ENCODE measurements at places on chromosomes 13 and 19.
A peak's percentile ranks its signal among the peaks of the same experiment; 100 is the strongest.

- no peak for DNase-seq
Measured at GRCh38 chr19:18903156-18904037, 7.4 kb upstream of the CERS1 start.

DNA sequence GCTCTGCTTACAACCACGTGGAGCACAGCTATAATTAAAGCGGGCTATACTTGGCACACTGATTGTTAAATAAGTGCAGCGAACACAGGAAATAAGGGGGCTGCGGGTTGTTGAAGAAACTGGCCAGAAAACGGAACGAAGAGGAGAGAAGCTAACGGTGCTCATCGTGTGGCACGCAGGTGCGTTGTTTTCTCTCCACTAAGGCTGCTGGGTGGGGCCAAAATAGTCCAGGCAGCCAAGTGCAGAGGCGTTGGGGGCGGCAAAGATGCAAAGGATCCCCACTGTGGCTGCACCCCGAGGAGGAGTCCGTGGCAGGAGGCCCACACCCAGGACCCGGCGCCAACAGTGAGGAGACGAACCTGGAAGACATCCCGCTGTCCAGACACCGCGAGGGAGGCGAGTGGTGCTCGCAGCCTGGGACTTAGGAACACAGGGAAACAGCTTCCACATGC lies 8.1 kb upstream of the ARL11 start:
- DNase-seq: peak; percentile 26

- DNase-seq: peak; percentile 81
Measured at GRCh38 chr19:12801466-12802266, at the start of the genes PRDX2 and THSD8. TSS of gene PRDX2 (minus strand) at chr19:12801800. CDS start at chr19:12801261, 539 bp downstream. TSS of gene THSD8 (plus strand) at chr19:12802069. CDS start at chr19:12802072, 3 bp downstream.

DNA sequence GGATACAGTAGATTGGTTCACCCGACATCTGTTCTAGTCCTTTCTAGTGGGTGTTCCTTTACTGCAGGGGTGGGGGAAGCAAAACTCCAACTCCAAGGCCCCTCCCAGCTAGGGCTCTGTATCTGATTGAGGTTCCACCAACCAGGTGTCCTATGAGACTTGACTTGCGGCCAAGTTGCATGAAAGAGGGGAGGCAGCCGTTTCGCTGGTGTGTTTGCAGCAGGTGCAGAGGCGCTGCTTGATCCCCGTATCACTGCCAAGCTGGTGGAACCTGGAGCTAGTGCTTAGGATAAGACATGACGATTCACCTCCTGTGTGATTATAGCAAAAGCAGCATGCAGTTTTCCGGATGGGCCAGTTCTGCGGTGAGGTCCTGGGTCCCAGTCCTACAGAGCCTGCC lies 338.2 kb downstream of the UQCRFS1 start:
- peak; percentile 74 for DNase-seq

DNA sequence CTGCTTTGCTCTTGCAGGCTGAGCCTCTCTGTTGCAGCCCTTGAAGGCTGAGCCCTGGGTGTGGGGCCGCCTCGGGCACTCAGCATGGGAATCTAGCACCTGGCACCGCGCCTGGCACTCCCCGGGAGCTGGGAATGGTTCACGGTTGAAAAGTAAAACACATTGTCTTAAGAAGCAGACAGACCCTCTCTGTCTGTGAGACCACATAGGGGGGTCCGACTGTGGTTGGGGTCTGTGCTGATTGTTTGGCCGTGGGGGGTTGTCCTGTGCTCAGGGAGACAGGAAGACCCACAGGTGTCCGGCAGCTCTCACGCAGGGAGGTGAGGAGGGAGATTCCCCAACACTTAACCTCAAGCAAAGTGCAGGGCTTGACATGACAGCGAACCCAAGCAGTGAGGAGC lies 64.8 kb downstream of the SOX1 start:
- DNase-seq: no peak

GRCh38 chr19:49425922-49426592 lies 869 bp downstream of the GFY start:
- no peak for DNase-seq

GRCh38 chr13:101555610-101556009 lies 103.1 kb downstream of the ITGBL1 start:
- no peak for DNase-seq

DNA sequence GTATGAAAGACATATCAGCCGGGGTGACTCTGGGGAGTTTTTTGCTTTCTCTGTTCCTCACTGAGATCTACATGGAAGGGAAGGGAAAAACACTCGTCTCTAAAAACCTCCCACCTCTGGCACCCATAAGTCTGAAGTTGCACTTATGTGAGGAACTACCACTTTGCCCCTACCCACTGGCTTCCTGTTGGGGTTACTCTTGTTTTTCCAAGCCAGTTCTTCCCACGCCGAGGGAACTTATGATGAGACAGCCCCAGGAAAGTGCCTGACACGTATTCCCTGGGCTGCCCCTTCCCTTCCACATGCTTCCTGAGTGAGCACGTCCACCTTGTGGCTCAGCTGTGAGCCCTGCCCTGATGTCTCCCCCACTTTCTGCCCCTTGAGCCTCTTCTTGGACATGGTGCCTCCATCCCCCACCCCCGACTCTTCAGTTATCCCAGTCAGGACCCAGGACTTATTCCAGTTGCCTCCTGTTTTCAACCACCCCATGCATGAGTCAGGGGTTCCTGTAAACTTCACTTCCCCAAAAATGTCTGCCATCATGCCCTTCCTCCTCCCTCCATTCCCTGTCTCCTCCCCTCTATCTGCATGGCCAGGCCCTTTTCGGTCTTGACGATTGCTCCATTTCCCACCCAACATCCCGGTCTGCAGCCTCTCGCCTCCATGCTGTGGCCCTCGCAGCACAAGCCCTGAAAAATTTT lies 5.1 kb upstream of the SIGLEC7 start:
- DNase-seq: no peak

DNA sequence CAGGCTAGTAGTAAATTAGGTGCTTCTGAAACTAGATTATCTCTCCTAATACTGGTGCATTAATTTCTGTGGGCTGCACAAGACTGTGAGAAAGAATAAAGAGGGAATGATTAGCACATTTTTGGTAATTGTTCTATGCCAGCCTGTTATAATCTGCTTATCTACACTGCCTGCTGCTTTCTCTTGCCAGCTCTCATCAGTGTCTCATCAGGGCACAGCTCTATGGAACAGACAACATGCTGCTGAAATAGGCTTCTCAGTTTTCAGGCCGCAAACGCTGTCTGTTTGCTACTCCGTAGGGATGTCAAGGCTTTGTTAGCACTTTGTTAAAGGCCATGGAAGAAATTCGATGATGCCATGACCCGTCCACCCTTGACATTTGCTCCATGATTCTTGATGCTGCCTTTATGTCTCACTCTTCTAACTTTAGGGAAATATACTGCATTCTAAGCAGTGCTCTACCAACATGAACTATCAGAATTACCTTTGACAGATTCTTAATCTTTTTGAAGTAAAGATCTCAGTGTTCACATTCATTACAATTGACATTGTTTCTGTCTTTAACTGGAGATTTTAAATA lies 84.0 kb upstream of the PRR20A start:
- DNase-seq: no peak

DNA sequence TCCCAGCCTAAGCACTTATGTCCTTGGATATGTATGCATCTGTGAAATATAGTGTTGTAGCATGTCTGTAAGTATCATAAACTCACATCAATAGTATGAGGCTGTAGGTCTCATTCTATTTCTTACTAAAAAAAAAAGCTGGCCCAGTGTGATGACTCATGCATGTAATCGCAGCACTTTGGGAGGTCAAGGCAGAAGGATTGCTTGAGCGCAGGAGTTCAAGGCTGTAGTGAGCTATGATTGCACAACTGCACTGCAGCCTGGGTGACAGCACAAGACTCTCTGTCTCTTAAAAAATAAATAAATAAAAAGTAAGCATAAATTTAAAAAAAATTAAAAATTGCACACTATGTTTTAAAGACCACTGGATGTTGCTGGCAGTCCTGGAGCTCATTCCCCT lies 79.1 kb upstream of the SPATA13 start:
- no peak for DNase-seq

- DNase-seq: no peak
Measured at GRCh38 chr19:30113186-30113585, 171.1 kb downstream of the URI1 start.

GRCh38 chr19:9917321-9917720 lies 19.0 kb downstream of the OLFM2 start:
- peak; percentile 25 for DNase-seq

DNA sequence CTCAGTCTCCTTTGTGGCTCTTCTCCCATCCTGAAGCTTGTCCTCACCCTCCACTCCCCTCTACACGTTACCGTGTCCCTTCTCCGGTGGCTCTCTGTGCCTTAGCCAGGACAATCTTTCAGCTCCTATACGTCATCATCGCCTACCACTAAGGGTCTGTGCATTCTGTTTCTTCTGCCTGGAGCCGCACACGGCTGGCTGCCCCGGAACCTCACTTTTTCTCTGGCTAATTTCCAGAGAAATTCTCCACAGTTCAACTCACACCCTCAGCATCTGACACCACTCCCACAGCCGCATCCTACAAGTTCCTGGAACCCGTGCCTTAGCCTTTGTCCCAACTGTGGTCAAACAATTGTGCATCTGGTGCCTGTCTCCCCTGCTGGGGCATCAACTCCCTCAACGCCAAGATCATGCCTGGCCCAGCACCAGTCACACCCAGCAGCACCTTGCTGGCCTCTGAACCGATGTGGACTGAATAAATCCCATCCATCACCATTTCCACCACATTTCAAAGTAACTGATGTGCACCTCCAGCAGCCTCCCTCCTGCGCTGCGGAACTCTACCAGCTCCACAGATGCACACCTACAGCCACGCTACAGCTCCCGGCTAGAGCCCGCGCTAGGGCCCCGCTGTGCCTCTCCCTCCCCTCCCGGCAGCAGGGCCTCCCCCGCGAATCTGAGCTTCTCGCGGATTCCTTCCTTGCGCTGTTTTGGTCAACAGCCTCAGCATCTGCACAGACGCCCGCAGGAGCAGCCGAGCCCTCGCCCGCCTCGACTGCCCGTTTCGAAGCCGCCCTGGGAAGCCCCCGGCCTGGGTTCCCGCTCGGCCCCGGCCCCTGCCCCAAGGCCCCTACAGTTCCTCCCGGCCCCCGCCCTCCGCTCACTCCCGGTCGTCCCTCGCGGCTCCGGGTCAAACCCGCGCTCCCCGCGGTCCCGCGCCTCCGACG lies 689 bp downstream of the DCUN1D2 start:
- DNase-seq: peak; percentile 45

DNA sequence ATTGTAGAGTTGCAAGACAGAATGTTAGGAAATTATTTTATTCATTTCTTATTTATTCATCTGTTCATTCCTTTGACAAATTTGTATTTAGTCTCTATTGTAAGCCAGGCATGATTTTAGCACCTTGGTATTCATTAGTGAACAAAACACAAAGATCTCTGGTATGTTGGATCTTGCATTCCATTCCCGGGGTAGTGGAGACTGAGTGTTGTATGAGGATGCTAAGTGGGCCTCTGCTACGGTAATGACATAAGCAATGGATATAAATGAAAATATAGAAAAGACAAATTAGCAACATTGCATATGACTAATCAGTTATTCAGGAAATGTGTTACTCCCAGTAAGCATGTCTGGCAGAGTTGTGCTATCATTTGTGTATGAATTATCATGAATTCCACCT lies 449.3 kb downstream of the PCDH17 start:
- DNase-seq: no peak

- DNase-seq: no peak
Measured at GRCh38 chr13:95924389-95924994, 128.7 kb downstream of the UGGT2 start.

DNA sequence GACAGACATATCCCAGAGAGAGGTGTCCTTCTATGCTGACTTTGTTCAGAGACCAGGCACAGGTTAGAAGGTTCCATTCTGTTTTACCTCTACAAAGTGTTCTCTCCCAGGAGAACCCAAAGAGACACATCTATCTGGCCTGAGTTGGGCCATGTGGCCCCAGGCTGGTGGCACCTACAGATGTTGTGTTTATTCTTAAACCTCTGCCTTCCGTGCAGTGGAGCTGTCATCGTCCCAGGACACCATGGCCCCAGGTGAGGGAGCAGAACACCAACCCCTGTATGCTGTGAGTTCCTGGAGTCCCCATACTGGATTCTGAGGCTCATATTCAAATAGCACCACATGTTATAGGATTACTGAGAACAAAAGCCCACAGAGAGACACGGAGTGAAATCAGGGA lies 3.9 kb downstream of the KIR3DL3 start:
- DNase-seq: no peak

GRCh38 chr13:76773448-76774094 lies 112.6 kb downstream of the KCTD12 start:
- no peak for DNase-seq

DNA sequence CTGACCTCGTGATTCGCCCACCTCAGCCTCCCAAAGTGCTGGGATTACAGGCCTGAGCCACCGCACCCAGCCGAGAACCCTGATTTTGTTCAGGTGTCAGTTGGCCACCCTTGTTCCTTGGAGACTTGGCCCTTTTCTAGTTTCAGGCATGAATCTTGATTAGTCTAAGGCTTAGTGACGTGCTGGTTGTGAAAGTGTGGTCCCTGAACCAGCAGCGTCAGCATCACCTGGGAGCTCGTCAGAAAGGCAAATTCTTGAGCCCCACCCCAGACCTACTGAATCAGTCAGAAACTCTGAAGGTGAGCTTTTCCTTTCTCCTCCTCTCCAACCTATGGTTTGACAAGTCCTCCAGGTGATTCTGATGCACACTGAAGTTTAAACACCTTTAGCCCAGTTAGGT lies 35.2 kb downstream of the CACNG6 start:
- no peak for DNase-seq

DNA sequence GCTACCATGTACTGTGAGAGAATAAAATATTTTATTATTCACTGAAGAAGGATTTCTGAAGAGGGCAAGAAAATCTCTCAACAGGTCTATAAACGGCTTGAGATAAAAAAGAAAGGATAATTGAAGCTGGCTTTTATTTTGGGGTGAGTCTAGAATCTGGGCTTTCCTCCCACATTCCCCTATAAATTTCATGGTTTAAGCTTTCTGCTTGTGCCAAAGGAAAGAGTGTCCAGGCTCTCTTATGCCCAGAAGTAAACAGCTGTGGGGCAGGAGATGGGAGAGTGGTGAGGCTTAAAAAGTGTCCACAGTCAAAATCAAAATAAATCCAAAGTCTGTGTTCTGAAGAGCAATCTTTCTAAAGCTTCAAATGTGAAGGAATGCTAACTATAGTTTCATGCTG lies 942.2 kb upstream of the MIR17HG start:
- no peak for DNase-seq

DNA sequence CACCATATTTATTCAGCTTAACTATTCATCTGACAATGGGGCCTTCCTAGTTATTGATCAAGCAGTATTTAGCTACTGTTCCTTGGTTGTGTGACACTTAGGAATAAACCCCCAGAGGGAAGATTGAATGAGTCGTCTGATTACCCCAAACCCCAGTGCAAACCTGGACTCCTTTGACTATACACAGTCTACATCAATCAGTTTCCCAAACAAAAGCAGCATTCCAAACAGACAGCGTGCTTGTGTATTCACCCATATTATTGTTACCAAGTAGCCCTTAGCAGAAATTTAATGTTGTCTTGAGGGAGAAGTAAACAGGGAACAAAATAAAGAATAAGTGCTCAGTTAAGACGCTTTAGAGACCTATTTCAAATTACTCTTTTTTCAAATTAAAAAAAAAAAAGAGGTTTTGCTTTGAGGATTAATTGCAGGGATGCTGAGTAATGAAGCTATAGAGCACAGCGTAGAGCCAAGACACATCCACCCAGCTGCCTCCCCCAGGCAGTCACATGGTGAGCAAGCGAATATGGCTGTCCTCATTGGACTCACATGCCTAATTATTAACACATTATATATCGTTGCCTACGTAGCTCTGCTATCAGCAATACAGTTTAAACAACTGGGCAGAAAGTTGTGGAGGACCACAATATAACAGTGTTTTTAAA lies 14.7 kb upstream of the B3GLCT start:
- DNase-seq: no peak
